Dermis lymphatic vessel endothelial cell (primary cell): ENCODE measurements at places on chromosomes 16 and 17. TPM values are rescaled to one million over a fixed set of nuclear protein-coding genes. Genes with fewer than 3 reads are reported as not detected.

PRSS33 gene
- not detected in 2 replicates for total RNA-seq

ABCA3 gene
- 11.4 and 20.8 TPM in 2 replicates for total RNA-seq

ELOB gene
- 231 and 332 TPM in 2 replicates for total RNA-seq

ZNF263 gene
- total RNA-seq: 49.3 and 52.3 TPM in 2 replicates

FAM171A2 gene
- total RNA-seq: 5.0 TPM in 2 replicates

TMEM11 gene
- total RNA-seq: 16.1 and 17.9 TPM in 2 replicates

KRTAP9-4 gene
- not detected in 2 replicates for total RNA-seq

NRN1L gene
- 0.22 TPM in 1 of 2 replicates, not detected in the other for total RNA-seq

HSD17B2 gene
- 65.4 and 362 TPM in 2 replicates for total RNA-seq

KRTAP3-2 gene
- not detected in 2 replicates for total RNA-seq

CDRT15L2 gene
- not detected in 2 replicates for total RNA-seq
